Hematopoietic multipotent progenitor cell treated with erythropoietin and hydrocortisone succinate and interleukin-3 and kit ligand, for 15 days (in vitro differentiated cells): ENCODE measurements at places on chromosomes 16 and 17.

- DNase-seq: no peak
These were observed 146.4 kb upstream of the KCNJ16 start for GRCh38 chr17:69928611-69929010.

GRCh38 chr16:72848759-72849664 lies 198.9 kb downstream of the ZFHX3 start:
- DNase-seq: peak; percentile 56

DNA sequence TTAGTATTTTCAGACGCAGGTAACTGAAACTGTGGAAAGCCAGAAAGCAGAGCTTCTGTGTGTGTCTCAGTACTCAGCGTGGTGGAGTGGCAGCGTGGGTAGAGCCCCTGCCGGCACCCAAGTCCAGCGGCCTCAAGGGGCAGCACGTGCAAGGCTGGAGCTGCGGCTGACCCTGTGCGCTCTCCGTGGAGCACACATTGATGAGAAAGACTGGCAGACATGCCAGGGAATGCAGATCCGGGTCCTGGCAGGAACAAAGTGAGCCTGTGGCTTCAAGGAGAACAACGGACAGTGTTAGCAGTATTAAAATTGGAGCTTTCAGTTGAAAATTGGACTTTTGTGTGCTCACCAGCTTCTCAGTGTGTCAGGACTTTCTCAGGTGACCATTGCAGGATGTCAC lies 23.3 kb downstream of the ZC3H18 start:
- no peak for DNase-seq

DNA sequence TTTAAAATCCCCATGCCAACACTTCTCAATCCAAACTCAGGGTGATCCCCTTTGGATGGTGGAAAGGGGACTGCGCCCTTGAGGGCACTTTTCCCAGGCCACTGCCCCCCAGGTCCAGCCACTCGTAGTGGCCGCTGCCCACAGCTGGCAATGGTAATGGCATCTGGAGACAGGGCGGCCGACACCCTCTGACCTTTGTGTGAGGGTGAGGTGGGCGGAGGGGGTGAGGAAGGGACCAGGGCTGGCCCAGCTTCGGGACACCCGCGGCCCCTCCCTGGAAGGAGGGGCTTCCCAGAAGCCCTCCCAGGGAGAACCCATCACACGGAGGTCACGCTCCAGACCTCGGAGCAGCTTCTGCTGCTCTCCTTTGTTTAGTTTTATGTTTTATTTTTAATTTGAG lies 289.7 kb downstream of the FOXL1 start:
- DNase-seq: no peak

DNA sequence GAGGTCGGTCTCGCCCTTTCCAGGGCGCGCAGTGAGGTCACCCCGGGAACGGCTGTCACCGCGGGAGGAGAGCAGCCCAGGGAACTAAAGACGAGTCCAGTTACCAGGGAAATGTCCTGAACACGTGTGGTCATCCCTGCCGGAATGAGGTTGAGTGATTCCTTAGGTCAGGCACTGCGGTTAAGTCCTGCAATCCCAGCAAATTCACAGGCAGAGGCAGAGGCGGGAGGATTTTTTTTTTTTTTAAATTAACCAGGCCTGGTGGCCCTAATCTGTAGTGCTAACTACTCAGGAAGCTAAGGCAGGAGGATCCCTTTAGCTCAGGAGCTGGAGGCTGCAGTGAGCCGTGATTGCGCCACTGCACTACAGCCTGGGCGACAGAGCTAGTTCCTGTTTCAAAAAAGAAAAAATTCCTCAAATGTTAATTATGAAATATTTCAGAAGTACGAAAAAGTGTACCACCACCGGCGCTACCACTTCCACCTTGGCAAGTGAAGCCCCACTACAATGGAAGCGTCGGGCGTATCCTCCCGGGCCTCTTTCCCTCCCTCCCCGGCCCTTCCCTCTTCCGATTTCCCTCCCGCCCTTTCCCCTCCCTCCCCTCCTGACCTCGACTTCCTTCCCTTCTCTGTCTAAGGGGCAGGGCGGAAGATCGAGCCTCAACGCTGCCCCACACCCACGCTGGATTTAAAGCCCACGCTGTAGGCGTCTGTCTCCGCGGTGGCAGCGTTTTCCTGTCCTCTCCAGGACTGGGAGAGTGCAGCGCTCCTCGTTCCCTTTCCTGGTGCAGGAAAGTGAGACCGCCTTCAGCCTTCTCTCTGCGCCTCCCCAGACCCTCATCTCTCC lies 27.3 kb downstream of the SLFN11 start:
- DNase-seq: no peak

- no peak for DNase-seq
These were observed 46.5 kb downstream of the STX8 start for GRCh38 chr17:9529033-9529700.

DNA sequence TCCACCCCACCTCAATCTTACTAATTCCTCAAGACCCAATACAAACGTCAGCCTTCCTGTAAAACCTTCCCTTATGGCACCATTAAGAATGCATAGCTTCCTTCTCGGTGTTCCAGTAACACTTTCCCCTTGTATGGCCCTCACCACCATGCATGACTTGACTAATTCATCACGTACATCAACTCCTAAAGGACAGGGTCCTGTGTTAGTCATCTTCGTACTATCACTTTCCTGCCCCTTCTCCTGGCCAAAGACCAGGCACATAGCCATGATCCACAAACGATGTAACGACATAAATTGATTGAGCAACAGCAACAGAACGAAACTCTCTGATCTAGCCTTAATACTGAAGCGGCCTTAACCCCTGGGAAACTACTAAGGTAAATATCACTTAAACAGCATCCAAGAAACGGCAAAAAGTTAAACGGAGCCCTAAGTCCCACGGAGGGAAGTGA lies 612 bp downstream of the PSMD12 start:
- DNase-seq: no peak

GRCh38 chr17:29828676-29829284 lies 101.2 kb downstream of the SSH2 start:
- DNase-seq: no peak

GRCh38 chr16:12054396-12054795 lies 77.9 kb downstream of the SNX29 start:
- no peak for DNase-seq

DNA sequence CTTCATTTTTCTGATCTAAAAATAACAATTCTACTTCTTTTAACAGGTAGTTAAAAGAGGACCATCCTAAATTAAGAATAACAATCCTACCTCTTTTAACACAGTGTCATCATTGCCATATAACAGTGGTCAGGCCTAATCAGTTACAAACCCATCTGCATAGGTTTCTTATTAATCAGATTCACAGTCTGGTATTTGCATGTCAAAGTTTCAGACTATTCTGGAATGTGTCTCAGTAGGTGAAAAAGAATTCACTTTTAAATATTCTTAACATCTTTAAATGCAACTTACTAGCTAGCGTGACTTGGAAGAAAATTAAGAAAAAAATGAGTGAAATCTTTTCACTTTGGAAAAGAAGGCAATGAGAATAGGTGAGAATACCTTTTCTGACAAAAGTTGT lies 6.8 kb upstream of the KRT12 start:
- DNase-seq: no peak

DNA sequence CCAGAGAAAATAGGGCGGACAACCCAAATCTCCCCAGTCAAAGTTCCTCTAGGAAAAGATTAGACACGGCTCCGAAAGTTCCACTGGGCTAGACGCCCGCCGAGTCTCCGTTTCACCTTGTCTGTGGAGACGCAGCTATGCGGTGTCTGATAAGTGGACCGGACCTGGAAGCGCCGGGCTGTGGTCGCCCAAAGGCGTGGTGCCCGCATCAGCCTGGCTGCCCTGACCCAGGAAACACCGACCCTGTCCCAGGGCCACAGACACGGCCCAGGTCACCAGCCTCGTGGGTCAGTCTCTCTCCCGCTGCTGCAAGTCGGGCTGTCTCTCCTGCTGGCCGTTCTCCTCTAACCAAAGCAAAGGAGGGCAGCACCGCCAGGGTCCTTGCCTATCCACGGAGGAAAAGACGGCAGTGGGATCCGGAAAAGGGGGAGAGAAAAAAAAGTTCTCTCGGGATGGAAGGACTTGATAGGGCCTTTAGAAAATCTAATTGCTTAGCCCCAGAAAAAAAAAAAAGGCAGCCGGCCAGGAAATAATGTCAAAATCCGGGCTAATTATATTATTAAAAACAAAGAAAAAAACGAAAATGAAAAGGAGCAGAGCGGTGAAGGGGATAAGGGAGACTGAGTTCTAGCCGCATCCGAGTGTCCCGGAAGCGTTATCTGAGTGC lies 13.9 kb upstream of the FOXF1 start:
- DNase-seq: no peak

- DNase-seq: no peak
These were observed 10.7 kb downstream of the CLUAP1 start for GRCh38 chr16:3511286-3512180.

DNA sequence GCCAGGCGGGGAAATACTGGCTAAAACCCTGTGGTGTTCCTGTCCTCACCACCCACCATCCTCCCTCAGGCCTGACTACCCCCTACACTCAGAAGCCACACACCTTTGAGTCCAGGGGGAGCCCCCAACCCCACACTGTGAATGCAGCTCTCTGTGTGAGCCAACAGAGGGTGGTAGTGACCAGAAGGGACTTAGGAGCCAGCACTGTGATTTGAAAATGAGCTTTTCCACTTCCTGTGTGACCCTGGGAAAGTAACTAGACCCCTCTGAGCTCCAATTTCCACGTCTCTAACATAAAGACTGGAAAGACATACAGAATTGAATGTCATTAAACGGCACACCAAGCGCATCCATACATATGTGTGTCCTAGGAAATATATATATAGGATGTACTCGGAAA lies 58.7 kb downstream of the SDK2 start:
- no peak for DNase-seq

- peak; percentile 34 for DNase-seq
These were observed 781 bp downstream of the ARHGDIA start for GRCh38 chr17:81870131-81870980.

- no peak for DNase-seq
These were observed 8.4 kb upstream of the SREBF1 start for GRCh38 chr17:17845046-17845775.

GRCh38 chr16:12431561-12431960 lies 372.1 kb downstream of the CPPED1 start:
- DNase-seq: no peak

DNA sequence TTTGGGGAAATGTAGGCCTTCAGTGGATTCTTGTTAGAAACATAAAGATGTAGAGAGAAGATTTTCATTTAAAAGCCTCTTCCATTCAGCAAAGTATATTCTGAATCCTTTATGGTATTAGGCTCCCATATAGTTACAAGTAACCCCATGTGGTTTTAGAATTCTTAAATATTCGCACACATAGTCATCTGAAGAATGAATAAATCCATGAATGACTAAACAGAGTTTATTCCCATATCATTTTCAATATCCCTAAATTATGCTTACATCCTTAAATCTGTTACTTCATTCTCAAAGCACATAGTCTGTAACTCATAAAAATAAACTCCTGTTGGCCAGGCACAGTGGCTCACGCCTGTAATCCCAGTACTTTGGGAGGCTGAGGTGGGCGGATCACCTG lies 962.1 kb downstream of the KCNJ18 start:
- DNase-seq: no peak

DNA sequence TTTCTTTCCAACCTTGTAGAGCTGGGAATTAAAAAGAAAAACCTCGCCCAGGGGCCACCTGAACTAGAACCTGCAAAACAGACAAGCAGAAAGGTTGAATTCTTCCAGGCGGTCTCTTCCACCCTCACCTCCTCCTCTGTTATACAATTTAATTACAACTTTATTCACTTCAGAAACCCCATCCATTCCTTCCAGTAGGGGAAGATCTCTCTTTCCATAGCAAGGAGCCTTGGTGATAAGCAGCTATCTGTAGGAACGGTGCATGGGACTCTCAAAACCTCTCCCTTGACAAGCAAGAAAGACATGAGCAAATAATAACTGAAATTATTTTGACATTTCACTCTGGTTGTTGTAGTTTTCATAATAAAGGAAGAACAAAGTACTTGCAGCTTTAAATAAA lies 176.0 kb downstream of the RBFOX1 start:
- DNase-seq: no peak

GRCh38 chr16:56860226-56861020 lies 4.6 kb upstream of the SLC12A3 start:
- DNase-seq: no peak

DNA sequence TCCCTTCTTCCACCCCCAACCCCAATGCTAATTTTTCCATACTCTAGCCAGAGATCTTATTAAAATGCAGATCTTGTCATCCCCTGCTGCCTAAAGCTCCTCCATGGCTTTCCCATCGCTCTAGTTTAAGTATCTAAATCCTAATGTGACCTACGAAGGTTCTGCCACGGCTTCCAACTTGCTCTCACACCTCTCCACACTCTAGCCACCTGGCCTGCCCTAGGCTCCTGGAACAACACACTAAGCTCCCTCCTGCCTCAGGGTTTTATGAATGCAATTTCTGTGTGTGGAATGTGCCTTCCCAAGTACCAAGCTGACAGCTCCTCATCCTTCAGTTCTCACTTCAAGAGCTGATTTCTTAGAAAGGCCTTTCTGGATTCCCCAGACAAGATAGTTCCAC lies 16.6 kb downstream of the NXPH3 start:
- no peak for DNase-seq

DNA sequence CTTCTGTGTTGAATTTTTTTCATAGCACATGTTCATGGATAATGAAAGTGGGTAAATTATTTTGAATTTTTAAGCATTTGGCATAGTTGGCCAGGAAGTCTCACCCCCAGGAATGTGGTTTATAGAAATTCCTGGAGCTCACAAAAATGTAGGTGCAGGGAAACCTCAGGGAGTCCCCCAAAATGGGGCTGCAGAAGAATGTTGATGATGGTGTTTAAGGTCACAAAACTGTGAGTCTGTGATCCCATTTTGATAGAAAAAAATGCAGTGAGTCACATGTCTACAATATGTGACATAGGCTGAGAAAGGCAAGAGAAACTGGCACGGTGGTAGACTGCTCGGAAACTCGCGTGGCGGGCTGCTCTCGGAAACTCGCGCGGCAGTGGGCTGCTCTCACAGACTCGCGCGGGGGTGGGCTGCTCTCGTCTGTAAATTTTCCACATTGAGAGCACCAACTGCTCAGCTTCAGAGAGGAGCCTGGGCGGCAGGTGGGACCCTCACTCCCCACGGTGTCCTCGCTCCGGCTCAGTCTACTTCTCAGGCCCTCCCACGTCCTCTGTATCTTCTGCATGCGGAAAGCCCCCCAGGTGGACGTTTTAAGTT lies 18.7 kb upstream of the MC1R start:
- DNase-seq: no peak

DNA sequence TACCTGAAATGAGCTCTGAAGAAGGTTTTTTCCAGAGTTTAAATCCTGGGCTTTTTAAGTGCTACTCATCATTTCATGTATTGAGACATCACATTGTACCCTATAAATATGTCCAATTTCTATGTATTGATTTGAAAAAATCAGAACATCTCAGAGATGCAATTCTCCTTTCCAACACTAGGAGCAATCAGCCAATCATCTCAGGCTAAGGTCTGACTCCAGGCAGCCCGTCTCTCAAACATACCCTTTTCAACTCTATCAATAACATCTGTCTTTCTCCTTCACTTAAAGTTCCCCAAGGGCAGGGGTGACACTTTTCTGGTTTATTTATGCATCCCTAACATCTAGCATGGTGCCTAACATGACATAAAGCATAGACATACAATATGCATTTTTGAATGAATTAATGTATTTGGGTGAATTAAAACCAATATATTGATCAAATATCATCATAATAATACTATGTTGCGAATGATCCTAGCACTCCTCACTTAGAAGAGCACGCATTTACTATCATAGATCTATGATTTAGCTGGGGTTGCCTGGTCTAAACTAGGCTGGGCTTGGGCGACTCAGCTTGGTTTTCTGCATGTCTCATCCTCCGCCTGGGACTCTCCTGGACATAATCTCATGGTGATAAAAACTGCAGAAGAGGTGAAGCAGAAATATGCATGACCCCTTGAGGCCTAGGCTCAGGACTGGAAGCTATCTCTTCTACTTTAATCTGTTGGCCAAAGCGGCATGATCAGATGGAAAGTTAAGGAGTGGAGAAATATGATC lies 5.2 kb upstream of the CDH11 start:
- no peak for DNase-seq
